ENCODE measurements at places on chromosomes 4 and X.

GRCh38 chr4:78616046-78616498 lies 64.5 kb downstream of the ANXA3 start:
- DNase-seq: no peak

DNA sequence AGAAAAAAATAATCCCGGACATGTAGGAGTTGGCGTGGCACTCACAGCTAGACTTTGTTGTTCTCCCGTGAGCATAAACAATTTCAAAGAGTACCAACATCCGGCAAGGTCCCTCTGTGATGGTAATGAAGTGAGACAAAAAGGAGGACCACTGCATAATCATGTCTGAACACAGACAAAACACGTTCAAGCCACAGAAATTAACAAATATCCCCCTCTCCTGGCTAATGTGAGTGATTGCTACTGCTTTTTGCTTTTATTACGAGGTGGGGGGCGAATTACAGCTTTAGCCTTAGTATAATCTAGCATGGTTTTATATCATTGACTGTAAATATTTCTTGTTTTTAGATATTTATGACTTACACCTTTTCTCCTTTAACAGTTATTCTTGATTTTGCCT lies 118.5 kb downstream of the PLS3 start:
- no peak for DNase-seq

- DNase-seq: no peak
Measured at GRCh38 chrX:129875669-129876068, 30.3 kb upstream of the UTP14A start.

DNA sequence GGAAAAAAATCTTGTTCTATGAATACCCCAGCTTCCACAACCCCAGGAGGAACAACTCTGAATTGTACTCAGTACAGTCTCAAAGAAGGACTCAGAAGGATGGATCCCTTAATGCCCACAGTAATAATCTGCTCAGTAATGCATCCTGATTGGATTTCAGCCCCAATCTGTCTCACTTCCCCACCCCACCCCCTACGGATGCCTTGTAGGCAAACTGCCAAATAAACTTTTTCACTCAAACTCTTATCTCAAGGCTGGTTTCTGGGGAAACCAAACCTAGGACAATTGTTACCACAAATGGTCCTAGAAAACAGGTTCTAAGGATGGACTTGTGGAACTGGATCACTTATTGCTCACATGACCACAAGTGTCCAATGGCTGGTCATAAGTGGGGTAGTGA lies 1021.8 kb upstream of the INTU start:
- DNase-seq: no peak

GRCh38 chrX:107845625-107846024 lies 20.0 kb downstream of the MID2 start:
- DNase-seq: no peak

DNA sequence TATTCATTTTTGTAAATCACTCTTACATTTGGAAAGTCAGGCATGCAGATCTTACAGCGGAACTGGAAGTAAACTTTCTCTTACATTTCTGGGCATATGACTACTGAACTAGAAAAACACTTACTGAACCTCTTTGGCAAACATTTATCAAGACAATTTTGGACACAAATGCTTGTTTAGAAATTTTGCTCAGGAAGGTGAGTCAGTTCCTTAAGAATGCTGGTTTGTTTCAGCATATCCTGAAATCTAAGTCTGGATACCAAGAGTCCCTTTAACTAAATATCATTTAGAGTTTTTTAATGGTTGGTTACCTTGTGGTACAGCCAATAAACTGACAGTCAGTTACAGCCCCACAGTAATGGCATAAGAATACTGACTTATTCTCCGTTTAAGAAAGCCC lies 15.0 kb downstream of the SHISA3 start:
- DNase-seq: no peak

DNA sequence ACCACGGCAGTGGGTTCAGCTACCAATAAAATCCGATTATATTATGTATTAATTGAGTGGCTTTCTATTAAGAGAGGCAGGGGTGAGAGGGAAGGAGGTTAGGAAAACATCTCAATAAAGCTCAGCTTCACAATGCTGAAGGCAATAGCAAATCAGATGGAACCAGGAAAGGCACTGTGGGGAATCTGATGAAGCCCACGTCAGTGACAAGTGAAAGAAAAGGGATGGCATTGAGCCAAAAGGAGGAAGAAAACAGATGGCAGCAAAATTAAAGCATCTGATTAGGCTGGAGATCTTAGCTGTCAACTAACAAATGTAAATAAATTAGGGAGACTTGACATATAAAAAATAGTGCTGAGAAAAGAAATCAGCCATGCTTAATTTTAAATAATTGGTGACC lies 180.9 kb downstream of the RASL11B start:
- DNase-seq: no peak

DNA sequence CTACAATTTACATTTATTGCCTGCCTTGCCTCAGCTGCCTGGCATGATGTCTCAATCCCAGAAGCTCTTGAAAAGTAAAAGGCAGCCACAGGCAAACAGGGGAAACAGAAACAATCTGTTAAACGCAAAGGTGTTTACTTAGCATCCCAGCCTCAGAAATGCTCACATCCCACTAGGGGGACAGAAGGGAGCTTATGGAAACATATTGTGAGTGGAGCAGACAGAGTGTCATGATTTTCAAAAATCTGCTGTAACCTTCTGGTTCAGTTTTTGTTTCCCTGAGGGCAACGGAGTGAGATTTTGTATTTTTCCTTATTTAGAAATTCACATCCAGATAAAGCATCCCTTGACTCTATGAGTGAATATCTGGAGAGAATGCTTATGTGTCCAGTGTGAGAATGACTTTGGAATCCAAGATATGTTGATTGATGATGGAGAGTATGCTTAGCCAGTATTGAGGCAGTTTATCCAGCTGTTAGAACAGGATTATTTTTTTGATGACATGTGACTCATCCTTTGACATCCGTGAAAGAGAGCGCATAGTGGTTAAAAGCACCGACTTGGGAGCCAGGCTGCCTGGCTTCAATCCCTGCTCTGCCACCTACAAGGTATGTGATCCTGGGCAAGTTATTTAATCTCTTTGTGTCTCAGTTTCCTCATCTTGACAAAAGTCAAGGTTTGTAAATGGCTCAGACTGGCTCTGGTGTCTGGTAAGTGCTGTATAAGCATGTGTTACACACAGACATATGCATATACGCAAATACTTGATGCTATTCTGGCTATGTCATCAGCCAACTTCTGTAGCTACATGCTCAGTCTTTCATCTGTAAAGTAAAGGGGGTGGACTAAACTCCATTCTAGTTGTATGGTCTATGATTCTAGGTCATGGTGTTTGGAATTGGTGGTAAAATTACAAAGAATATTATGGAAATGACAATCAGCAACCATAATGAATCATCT lies 381.2 kb downstream of the RAPGEF2 start:
- no peak for DNase-seq

GRCh38 chr4:183611210-183611830 lies 47.7 kb downstream of the RWDD4 start:
- no peak for DNase-seq

DNA sequence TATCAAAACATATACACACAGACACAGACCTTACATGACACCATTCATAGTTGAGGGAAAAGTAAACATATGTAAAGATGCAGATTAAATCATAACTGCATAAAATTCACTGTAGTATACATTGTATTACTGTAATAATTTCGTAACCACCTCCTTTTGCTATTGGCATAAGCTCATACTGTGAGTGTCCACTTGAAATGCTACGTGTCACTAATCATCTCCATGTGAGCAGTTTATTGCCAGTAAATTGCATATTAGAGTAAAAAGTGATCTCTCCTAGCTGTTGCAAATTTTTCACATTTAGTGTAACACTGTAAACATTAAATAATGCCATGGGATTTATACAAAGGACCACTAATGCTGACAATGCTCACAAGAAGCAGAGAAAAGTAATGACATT lies 256.7 kb upstream of the GNPDA2 start:
- no peak for DNase-seq

- DNase-seq: peak; percentile 32
Measured at GRCh38 chrX:44343412-44344141, at the start of gene EFHC2. EFHC2 (minus strand) TSS chrX:44343672; CDS start chrX:44343588, 84 bp downstream.

GRCh38 chr4:53730031-53730805 lies 138.9 kb upstream of the LNX1 start:
- DNase-seq: no peak

- no peak for DNase-seq
Measured at GRCh38 chr4:72216539-72217277, 184.9 kb downstream of the NPFFR2 start.

DNA sequence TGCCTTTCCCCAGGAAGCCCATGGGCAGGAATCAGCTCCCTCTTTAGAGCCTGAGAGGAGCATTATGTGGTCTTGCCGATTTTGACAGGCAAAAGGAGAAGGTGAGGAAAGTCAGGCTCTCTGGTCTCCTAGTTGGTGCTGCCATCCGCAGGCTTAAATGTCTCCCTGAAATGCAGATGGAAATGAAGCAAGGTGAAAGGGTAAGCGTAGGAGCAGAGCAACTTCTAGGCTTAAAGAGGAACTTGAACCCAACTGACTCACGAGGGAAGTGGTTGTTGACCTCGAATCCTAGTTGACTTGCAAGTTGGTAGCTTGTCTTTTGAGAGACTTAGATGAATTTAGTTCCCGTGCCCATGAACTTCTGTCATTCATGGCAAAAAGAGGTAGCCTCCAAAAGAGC lies 205.9 kb downstream of the PTTG2 start:
- DNase-seq: no peak

DNA sequence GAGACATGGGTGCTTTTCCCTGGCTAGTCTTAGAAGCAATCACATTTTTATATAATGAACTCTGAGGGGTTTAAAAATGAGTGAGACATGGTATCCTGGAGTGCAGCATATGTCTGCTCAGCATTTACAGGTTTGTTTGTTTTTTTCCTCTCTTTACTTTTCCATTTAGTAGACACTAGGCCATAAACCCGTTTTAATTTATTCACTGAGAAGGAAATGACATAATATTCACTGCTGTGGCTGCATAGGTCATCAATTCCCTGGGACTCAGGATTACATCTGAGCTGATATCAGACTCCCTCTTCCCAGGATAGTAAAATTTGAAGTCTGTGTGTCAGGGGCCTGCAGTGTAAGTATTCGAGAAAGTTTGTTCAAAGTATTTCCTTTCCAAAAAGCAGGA lies 178.9 kb upstream of the SPRY1 start:
- no peak for DNase-seq

- DNase-seq: no peak
Measured at GRCh38 chr4:139791681-139792080, 126.1 kb downstream of the MGST2 start.

GRCh38 chr4:73912191-73912590 lies 43.0 kb downstream of the CXCL1 start:
- DNase-seq: no peak

DNA sequence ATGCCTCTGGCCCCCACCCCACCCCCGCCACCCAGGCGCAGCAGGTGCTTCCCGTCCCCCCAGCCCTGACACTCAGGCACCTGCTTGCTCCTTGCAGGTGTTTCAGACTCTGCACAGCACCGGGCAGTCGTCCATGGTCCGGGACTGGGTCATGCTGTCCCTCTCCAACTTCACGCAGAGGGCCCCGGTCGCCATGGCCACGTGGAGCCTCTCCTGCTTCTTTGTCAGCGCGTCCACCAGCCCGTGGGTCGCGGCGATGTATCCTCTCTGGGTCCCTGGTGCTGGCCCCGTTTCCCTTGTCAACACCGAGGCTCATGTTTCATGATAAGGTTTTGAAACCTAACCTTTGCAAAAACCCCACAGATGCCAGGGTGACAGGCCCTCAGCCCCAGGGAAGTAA lies 10.2 kb upstream of the MSANTD1 start:
- no peak for DNase-seq

DNA sequence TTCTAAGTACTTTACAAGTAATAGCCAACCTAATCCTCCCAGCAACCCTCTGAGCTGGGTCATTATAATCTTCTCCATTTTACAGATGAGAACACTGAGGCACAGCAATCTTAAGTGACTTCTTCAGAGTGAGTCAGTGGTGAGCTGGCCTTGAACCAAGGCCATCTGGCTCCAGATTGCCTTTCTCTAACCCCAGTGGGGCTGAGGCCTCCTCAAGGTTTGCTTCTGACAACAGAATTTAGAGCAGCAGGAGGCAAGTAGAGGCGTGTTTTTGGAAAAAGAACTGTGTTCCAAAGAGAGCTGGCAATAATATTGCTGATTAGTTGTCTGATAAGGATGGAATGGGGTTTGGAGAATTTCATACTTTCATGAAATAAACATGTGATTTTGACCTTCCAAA lies 41.2 kb downstream of the PIR start:
- no peak for DNase-seq

- no peak for DNase-seq
Measured at GRCh38 chr4:147985376-147985775, 253.5 kb downstream of the ARHGAP10 start.

DNA sequence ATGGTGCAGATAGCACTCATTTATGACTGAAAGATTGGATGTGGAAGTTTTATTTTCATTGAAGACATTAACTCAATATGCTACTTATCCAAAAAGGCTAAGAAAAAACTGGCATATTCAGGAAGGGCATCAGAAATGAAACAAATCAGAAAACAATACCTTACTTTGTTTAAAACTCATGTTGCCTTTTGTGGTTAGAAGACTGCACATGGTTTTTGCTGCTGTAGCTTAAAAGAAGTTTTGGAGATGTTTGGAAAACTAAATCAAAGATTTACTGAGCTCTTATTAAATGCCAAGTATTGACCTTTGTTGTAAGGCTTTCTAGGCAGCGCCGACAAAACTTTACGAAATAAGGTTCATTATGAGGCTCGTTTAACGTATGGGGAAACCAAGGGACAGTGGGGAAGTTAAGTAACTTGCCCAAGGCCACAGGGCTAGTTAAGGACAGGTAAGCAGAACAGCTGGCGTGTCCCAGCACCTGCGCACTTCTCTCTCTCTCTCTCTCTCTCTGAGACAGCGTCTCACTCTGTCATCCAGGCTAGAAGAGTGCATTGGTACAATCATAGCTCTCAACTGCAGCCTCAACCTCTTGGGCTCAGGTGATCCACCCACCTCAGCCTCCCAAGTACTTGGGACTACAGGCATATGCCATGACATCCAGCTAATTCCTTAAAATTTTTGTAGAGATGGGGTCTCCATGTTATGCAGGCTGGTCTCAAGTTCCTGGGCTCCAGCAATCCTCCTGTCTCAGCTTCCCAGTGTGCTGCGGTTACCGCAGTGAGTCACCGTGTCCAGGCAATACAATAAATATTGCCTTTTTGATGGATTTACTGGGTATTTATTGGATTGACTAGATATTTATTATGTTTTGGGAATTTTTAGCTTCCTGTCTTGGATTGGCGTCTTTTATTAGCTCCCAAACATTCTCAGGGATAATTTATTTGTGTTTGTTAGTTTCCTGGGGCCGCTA lies 16.1 kb downstream of the LRP2BP start:
- no peak for DNase-seq

Measured in activated effector memory CD4-positive, alpha-beta T cell treated with Interleukin-2 at 50 U/mL for 16 hours (primary cell).